ENCODE measurements at places on chromosomes 13 and 19.

DNA sequence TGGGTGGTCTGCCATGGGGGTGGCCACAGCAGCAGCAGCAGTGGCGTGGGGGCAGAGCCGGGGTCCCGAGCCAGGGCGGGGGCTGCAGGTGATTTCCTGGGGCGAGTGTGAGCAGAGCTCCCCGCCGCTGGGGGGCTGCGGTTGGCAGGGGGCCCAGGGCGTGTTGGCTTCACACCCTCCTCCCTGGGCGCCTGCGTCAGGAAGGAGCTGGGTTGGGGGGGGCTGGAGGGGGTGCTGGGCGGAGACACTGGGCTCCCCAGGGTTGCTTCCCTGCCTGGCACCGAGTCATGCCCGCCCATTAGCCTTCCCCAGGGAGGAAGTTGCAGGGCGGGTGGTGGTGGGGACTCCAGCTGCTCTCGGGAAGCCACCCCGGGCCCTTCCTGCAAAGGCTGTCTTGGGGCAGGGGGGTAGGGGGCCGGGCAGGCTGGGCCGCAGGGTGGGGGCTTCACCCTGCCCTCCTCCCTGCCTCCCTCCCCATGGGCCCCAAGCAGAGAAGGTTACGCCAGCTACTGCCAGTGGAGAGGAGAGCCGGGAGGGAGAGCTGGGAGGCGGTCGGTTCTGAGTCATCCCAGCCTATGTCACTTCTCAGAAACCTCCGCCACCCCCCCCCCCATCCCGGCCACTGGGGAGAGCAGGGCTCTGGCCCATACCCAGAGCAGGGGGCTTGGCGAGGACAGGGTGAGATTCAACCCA lies 4.6 kb downstream of the MIDN start:
- DNase-seq, result no peak

DNA sequence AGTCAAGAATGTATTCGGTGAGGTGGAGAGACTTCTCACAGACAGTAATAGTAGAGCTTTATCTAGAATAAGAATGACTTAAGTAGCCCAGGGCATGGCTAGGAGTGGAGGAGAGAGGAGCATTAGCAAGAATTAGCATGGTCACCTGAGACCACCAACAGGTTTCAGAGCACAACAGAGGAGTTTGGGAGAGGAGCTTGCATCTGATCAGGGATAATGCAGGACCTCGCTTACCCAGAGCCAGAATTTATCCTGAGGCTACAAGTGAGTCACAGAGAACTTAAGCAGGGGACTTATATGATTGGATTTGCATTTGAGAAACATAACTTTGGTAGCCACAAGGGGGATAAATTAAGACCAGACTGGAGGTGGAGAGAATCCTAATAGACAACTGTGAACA lies 102.1 kb upstream of the FNDC3A start:
- DNase-seq, result no peak

GRCh38 chr13:75468098-75468497 lies 13.9 kb downstream of the TBC1D4 start:
- no peak for DNase-seq

DNA sequence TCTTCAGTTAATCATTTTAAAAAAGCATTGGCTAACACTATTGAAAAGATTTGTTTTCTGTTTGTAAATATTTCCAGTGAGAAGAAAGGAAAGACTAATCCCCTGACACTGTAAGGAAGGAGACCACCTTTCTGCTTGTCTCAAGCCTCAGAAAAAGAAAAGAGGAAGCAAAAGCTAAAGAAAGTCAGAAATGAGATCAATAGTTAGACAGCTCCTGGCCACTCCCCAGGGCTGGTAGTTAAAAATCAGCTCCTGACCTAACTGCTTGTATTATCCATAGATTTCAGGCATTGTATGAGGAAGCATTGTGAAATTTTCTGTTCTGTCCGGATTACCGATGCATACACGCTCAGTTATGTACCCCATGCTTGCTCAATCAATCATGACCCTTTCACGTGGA lies 76.6 kb downstream of the ZNF486 start:
- no peak for DNase-seq

DNA sequence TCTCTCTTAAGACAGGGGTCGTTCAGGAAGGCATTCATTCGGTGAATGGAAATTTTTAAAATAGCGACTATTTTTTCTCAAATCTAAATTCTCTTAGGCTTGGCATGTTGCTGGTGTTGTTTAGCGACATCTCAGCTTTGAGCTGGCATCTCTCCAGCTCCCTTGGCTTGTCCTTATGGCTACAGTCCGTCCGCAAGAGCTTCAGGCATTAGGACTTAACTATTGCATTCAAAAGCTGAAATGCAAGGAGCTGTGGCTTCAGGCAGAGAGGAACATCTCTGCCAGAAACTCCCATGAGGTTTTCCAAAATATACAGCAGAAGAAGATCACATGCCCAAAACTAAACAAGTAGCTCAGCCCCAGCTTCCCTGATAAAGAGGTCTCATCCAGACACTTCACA lies 578.5 kb downstream of the EFNB2 start:
- no peak for DNase-seq

DNA sequence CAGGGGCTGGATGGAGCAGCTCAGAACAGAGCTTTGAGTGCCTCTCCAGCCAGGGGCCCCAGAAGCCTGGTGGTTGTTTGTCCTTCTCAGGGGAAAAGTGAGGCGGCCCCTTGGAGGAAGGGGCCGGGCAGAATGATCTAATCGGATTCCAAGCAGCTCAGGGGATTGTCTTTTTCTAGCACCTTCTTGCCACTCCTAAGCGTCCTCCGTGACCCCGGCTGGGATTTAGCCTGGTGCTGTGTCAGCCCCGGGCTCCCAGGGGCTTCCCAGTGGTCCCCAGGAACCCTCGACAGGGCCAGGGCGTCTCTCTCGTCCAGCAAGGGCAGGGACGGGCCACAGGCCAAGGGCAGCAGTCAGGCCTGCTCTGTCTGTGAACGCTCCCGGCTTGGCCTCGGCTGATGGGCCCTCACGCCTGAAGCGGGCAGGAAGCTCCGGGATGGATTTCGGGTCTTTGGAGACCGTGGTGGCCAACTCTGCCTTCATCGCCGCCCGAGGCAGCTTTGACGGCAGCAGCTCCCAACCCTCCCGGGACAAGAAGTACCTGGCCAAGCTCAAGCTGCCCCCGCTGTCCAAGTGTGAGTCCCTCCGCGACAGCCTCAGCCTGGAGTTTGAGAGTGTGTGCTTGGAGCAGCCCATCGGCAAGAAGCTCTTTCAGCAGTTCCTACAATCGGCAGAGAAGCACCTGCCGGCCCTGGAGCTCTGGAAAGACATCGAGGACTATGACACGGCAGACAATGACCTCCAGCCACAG lies at the start of gene GRK1:
TSS of gene GRK1 (plus strand) at position 269 of the 751 bp plus-strand sequence. CDS start at position 437, 168 bp downstream.
- no peak for DNase-seq

GRCh38 chr19:52603558-52604207 lies 33.6 kb downstream of the ZNF701 start:
- DNase-seq, result no peak

DNA sequence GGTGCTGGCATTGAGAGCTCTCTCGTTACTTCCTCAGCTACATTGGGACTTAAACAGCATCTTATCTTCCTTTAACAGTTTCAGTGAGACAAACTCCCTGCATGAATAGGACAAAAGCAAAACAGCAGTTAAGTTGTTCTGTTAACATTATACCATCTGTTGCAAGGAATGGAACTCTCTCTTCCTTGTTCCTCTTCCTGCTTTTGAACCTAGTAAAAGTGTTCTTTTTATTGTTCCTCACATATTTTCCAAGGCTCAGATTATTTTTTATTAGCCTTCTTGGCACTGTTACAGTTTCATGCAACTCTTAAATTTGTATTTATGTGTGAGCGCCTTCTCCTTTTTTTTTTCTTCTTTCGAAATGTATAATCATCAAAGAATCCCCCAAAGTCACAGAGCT lies 202.6 kb upstream of the UFM1 start:
- DNase-seq, result no peak

- DNase-seq, result no peak
Measured at GRCh38 chr19:6887316-6887715, at the start of gene ADGRE1. Gene ADGRE1, plus strand, starts transcription at chr19:6887579. Its CDS starts 30 bp downstream, at chr19:6887609.

DNA sequence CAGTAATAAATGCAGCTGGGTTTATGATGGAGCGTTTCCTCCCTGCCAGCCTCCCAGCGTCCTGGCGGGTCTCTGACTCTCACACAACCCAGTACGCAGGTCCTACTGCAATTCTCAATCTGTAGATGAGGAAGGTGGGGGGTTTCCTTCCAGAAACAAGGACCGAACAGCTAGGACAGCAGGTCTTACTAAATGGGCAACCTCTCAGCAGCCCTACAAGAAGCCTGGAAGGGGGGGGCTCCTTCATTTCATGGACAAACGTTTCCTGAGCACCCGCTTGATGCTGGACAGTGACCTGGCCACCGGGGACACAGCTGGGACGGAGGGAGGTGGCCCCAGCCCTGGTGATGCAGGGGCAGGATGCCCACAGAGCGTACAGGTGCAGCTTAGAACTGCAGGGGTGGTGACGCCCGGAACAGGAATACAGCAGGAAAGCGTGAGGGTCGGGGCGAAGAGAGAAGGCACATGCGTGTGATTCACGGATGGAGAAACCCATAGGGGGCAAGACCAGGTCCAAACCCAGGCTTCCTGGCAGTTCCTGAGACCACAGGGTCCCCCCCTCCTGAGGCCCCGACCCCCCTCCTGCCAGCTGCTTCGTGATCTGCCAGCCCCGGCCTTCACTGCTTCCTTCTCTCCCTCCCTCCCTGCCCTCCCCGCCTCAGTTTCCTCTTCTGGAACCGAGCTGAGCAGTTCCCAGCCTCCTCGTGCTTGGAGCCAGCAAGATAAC lies 732 bp upstream of the C2CD4C start:
- DNase-seq, result no peak

DNA sequence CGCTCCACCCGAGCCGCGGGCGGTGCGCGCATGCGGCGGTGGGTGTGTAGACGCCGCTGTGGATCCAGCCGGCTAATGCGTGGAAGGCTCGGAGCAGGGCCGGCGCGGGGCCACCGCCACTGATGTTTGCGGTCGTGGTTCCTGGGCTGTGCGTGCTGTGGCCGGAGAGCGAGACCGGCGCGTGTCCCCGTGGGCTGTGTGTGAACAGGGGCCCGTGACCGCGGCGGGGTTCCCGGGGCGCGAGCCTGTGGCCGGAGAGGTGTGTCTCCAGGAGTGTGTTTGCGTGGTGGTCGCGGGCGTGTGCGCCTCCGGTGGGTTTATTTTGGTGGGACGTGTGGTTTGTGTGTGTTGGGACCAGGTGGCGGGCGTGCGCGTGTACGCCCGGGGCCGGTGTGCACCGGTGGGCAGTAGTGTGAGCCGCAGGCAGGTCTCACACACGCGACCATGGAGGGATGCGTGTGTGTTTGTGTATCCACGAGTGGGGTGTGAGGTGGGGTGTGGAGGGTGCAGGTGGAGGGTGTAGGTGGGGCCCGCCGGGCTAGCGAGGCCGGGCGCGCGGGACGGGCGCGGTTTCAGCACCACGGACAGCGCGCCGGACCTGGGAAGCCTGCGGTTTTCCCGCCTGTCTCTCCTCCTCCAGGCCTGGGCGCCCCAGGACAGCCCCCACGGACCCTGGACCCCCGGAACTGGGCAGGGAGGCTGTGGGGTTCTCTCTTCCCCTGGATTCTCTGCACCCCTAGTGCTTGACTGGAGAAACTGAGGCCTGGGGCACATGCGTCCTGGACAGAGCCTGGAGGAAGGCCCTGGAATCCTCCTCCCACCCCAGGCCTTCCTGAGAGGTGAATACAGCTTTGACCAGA lies 1.6 kb downstream of the HCN2 start:
- no peak for DNase-seq

All from pulmonary artery endothelial cell (primary cell).